ENCODE measurements at places on chromosomes 1 and 21. TPM values are rescaled to one million over a fixed set of nuclear protein-coding genes. Genes with fewer than 3 reads are reported as not detected.

LY9 gene
- 103 TPM for total RNA-seq

- no peak for DNase-seq
Observed at GRCh38 chr21:23809573-23809972, 1797.7 kb downstream of the MRPL39 start.

RHBDL2 gene
- total RNA-seq, result not detected

DNA sequence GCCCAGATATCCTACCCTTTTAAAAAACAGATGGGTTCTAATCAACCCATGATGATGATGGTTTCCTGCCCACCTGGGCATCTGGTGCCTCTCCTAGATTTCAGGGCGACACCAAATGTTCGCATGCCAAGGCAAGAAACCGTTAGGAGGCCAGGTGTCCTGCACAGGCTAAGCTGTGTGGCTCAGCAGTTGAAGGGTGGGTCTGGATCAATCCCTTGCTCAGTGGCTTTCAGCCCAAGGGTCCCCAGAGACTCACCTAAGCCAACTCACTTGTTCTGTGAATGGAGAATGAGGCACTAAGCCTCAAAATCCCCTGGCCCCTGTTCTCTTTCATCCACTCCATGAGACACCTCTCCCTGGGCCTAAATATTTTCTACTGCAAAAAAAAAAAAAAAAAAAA, 169.1 kb upstream of the EDN2 start:
- DNase-seq, result no peak

ZNF691 gene
- total RNA-seq, result 11.7 TPM

DNA sequence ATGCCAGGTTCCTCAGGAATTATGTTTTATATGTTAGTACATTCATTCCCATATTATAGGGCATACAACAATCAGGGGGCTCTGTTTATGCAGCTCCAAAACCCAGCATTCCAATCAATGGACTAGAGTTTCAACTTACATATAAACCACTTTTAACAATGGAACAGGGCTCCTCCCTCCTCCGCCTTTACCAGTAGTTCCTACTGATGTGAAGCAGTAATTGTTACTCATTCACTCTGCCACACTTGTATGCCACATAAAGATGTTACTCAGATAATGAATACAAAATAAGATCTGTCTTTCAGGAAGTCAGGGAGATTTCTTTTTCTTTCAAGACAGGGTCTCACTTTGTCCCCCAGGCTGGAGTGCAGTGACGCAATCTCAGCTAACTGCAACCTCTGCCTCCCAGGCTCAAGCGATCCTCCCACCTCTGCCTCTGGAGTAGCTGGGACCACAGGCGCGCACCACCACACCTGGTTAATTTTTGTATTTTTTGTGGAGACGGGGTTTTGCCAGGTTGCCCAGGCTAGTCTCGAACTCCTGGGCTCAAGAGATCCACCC, 17.1 kb downstream of the ZNF281 start:
- no peak for DNase-seq

- peak; percentile 75 for DNase-seq
Observed at GRCh38 chr1:155323729-155324036, 3.0 kb downstream of the RUSC1 start.

ZNF593OS gene
- total RNA-seq, result not detected

COL6A1 gene
- 6.0 TPM for total RNA-seq

DNA sequence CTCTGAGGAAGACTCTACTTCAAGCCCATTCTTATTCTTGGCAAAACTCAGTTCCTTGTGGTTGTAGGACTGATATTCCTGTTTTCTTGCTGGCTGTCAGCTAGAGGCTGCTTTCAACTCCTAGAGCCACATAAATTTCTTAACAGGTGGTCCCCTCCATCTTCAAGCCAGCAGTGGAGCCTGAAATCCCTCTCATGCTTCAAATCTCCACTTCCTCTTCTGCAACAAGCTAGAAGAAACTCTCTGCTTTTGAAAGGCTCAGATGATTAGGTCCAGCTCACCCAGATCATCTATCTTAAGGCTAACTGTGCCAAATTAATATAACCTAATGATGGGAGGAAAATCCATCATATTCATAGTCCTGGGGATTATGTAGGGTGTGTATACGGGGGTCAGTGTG, 43.2 kb upstream of the CD34 start:
- no peak for DNase-seq

- DNase-seq, result no peak
Observed at GRCh38 chr1:28002600-28002999, 42.8 kb downstream of the XKR8 start.

DNA sequence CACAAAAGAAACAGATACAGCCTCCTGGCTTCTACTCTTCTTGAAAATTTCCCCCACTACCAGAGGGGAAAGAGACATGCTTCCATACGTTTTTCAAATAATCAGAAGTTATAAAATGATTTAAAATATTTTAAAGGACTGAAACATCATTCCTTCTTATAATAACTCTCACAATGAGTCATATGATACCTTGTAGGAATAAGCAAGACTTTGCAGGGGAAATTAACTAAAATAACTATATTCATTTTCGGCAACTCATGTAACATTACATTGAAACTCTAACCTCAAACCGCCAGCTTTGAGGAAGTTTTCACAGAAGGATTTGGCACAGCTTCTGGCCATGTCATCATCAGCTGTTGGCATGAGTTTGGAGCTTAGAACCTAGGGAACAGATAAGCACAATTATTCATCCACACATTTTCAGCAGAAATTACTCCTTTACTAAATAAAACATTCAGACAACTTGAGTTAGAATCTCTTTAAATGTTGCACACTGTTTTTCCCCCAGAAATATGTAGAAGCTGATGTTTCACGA, 85.9 kb downstream of the USP24 start:
- DNase-seq, result no peak

DNA sequence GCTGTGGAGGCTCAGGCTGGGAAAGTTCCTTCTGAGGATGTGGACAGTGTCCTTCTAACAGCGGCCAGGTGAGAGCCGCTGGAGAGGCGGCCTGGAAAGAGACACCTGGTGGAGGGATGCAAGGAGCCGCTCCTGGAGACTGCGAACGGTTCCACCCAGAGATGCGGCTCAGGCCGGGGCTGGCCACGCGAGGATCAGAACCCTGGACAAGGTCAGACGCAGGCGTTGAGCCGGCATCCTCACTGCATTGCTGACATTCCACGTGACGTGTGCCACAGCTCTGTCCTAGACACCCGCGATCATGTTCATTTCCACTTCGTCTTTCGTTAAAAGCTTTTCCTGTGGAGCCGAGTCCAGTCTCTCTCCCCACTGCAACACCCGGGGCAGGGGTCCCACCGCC, 28.8 kb downstream of the CFAP74 start:
- DNase-seq, result no peak

- no peak for DNase-seq
Observed at GRCh38 chr1:37458551-37458950, 15.8 kb upstream of the ZC3H12A start.

- DNase-seq, result no peak
Observed at GRCh38 chr1:194795917-194796593, 1609.6 kb upstream of the B3GALT2 start.

GAS5 gene
- 954 TPM for total RNA-seq

DNA sequence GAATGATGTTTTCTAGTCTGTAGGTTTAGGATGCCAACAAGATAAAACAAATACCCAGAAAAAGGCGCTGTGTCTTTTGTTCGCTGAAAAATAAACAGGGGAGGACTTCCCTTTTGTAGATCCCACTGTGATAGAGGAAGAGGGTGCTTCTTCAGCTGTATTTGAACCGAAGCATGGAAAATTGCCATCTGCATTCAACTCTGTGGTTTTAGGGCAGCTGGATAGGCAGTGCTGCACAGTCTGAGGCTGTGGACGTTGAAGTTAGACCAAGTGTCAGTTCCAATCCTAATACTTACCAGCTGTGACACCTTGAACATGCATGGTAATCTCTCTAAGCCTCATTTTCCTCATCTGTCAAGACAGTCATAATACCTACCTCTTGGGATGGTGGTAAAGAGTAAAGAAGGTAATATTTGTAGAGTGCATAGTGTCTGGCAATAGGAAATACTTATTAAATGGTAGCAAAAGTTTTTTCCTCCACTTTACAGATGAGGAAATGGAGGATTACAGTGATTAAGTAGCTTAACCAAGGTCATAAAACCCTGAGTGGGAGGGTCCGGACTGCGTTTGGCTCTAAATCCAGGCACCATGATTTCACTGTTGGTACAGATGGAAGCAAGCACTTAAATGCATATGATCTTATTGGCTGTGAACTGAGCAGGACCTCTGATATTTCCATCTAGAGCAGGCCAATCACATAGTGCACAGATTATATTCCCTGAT, 48.5 kb downstream of the UTP25 start:
- no peak for DNase-seq

- DNase-seq, result no peak
Observed at GRCh38 chr1:93681101-93681988, at the start of gene BCAR3. Gene BCAR3, minus strand, starts transcription at chr1:93681837. Its CDS starts 6,907 bp downstream, at chr1:93674930.

GRCh38 chr1:203289281-203289981, 15.9 kb upstream of the BTG2 start:
- peak; percentile 86 for DNase-seq

- DNase-seq, result no peak
Observed at GRCh38 chr1:240193679-240194078, 102.0 kb downstream of the FMN2 start.

ATP5PB gene
- 86.2 TPM for total RNA-seq

DNA sequence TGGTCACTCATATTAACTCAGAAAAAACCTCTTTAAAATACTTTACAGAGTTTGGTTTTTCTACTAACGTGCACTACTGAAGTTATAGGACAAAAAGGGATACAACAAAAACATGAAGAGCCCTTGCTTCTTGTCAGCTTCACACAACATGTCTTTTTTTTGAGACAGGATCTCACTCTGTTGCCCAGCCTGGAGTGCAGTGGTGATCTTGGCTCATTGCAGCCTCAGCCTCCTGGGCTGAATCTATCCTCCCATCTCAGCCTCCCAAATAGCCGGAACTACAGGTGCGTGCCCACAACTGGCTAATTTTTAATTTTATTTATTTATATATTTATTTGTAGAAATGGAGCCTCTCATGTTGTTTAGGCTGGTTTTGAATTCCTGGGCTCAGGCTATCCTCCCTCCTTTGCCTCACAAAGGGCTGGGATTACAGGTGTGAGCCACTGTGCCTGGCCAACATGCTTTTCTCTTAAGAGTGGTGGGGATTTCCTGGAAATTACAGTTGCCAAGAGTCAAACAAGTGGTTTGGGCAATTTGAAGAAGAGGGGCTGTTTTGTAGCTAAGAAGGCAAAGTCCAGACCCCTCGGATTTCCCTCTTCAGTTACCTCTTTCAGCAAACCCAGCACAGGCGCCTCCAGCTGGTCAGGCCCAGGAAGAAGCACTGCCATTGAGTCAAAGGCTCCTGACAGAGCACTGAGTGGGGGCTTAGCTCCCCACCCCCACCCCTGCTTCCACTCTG, 6.4 kb upstream of the SMPDL3B start:
- DNase-seq, result no peak

DNA sequence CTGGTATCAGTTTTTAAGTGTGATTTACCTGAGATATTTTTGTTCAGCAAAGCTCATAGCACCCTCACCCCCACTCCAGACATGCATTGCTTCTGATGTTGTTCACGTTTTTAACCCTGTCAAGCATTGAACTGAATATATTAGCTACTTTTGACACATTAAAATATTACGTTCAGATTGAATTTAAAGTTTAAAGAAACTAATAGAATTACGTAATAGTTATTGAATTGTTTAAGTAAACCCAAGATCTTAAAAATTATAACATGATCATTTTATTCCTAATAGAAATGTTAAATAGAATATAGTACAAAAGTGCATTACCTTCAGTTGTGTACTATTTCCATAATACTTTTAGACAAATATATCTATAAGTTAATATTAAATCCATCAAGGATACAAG, 18.9 kb downstream of the GLRX2 start:
- DNase-seq, result no peak

- no peak for DNase-seq
Observed at GRCh38 chr1:51172811-51173210, 63.3 kb upstream of the RNF11 start.

DNA sequence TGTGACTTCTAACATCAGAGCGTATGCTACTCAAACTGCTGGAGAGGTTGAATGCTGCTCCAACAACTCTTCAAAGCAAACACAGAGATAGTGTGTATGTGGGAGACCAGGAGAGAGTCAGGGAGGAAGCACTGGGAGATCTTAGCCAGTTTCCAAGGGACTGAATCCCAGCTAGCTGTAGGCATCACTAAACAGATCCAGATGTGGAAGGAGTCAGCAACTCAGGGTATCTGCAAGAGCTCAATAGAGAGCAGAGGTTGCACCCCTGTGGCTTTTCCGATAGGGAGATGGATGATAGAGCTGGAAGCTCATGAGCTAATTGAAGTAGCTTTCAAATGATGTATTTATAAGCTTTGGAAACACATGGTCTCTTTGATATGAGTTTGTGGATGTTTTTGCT, 168.9 kb upstream of the HOOK1 start:
- no peak for DNase-seq

BRDT gene
- total RNA-seq, result not detected

TMEM69 gene
- 12.7 TPM for total RNA-seq

GRCh38 chr1:156721535-156721934, 6.7 kb upstream of the METTL25B start:
- no peak for DNase-seq

SLC25A34 gene
- total RNA-seq, result 4.4 TPM

MARK1 gene
- not detected for total RNA-seq

- no peak for DNase-seq
Observed at GRCh38 chr1:11216074-11216473, 26.9 kb downstream of the ANGPTL7 start.

GRCh38 chr1:111571987-111572386, 47.6 kb upstream of the RAP1A start:
- DNase-seq, result no peak

GRCh38 chr1:92695104-92695503, 89.8 kb downstream of the EVI5 start:
- DNase-seq, result no peak

- DNase-seq, result peak; percentile 62
Observed at GRCh38 chr1:1000357-1001056, 610 bp upstream of the HES4 start.

ZNF648 gene
- total RNA-seq, result not detected

DNA sequence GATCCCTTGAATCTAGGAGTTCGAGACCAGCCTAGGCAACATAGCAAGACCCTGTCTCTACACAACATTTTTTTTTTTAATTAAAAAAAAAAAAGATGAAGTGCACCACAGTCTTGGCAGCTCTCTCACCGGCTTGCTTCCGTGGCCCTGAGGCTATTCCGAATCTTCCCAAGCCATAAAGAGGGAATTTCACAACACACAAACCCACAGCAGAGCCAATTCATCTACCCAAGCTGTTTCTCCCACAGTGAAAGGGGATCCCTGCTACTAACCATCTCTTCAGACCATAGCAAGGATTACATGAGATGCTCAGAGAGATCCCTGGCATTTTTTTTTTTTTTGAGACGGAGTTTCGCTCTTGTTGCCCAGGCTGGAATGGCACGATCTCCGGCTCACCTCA, 8.3 kb upstream of the CHD5 start:
- no peak for DNase-seq

RIMKLA gene
- 0.03 TPM for total RNA-seq

S100A5 gene
- total RNA-seq, result 1.2 TPM

Data from naive thymus-derived CD4-positive, alpha-beta T cell (primary cell).